ENCODE measurements at places on chromosomes 7 and 10.

DNA sequence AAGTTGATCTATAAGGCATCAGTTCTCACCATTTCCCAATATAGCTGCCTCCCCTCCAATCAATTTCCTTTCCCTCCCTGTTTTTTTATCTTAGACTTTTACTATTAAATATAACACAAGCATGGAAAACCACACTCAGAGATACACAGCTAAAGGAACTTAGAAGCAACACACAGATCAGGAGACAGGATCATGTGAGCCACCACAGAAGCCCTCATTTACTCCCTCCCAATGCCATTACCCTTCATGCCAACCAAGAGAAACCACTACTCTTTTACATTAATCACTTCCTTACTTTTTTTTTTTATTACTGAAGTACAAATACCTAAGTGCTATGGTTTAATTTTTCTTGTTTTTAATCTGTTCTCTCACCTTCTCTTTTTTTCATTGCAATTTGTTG lies 33.0 kb downstream of the COG5 start:
- no peak for DNase-seq

DNA sequence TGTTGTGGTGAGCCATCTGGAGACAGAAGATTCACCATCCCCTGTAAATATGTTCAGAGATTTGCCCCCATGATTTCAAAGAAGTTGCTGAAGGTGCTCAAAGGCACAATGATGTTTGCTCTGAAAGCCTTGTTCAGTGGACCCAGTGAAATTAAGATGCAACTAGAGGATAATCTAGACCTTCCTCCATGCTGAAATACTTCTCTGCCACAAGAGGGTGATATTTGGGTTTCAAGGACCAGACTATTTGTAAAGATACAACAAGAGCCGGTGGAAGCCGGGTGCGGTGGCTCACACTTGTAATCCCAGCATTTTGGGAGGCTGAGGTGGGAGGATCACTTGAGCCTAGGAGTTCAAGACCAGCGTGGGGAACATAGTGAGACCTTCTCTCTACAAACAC lies 13.5 kb upstream of the MSRB2 start:
- no peak for DNase-seq

- DNase-seq, result no peak
These were observed 1.6 kb upstream of the CRPPA start for GRCh38 chr7:16422917-16423316.

DNA sequence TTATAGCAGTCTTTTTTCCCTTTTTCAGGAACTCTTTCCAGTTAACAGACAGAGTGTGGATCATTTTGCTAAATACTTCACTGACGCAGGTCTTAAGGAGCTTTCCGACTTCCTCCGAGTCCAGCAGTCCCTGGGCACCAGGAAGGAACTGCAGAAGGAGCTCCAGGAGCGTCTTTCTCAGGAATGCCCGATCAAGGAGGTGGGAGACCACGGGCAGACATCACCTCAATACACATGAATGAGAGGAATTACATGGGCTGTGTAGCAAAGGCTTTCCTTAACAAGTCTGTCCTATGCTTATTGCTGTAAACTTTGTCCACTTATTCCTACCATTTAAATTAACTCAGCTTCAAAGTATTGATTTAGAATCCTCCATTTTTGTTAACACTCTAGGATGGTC lies 48.8 kb downstream of the BZW2 start:
- DNase-seq, result no peak

DNA sequence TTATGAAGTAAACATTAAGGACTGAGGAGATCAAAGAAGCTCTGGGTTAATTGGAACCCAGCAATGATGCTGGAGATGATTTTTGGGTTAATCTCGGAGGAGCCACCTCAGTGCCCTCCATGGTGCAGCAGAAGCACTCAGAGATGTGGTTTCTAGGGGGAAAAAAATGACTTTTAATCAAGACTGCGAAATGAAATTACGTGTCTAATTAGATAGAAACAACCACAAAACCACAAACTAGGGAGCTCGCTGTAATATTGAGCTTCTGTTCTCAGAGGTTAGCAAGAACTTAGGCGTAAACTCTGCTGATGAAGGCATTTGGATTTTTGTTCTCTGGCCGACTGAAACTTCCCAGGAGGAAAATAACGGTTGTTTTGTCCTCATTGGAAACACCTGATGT lies 319.0 kb downstream of the GRID1 start:
- DNase-seq, result no peak

Measured in nephron progenitor cell (in vitro differentiated cells).